ENCODE measurements at places on chromosomes 2 and 18.

- peak; percentile 67 for DNase-seq
Measured at GRCh38 chr18:48541026-48541746, 2.4 kb downstream of the CTIF start.

DNA sequence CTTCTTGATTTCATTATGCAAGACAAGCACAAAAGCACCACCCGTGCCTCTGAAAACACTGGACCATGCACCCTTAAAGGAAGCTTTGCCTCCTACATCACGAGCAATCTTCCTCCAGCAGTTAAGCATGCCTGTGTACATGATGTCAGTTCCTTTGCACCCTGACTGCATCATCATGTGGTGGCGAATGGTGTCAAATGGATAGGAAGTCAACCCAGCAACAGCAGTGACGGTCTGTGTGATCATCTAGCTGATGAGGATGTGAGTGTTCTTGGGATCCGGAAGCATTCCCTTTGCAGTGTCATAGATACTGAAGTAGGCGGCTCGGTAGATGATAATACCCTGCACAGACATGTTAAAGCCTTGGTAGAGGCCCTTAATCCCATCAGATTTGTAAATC is 240.7 kb upstream of the FAM98A start:
- no peak for DNase-seq

DNA sequence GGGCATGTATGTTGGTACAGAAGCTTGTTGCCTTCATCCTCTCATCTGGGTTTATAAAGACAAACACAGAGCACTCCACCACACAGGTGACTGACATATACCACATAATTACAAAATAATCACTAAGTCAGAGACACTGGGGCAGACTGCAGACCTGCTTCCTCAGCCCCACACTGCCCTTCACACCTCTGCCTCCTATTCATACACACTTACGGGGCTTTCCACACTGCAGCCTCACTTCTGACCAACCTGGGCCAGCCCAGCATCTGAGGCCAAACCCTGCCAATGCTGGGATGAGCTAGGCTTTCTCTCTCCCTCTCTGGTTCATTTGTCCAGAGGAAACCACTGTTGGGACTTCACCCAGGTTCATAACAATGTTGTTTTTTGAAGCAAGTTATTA is 4.5 kb downstream of the EMX1 start:
- no peak for DNase-seq

- peak; percentile 9 for DNase-seq
Measured at GRCh38 chr2:22281033-22281432, 1103.9 kb upstream of the KLHL29 start.

DNA sequence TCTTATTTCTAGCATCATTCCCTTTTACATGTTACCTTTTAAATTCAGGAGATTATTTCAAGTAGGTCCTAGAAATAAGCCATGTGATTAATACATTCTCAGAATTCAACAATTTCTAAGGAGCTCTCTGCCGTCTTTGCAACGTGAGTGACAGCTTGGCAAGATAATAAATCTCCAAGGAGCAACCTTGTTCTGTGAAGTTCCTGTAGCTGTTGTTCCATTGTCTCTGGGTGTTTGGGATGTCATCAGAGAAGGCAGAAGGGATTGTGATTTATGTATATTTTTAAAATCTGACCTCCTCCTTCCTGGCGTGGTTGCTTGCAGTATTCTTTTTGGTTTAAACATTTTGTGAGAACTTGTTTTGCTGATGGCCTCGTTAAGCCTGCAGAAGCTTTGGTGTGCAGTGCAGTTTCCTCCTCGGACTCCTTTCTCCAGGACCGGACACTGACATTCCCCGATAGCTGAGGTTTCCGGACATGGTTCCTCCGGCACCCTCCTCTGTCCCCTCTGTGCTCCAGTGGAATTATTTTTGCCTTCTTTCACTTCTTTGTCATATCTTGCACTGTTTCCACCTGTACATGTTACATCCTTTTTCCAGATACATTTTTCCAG is 33.7 kb downstream of the RAMP1 start:
- DNase-seq: no peak

DNA sequence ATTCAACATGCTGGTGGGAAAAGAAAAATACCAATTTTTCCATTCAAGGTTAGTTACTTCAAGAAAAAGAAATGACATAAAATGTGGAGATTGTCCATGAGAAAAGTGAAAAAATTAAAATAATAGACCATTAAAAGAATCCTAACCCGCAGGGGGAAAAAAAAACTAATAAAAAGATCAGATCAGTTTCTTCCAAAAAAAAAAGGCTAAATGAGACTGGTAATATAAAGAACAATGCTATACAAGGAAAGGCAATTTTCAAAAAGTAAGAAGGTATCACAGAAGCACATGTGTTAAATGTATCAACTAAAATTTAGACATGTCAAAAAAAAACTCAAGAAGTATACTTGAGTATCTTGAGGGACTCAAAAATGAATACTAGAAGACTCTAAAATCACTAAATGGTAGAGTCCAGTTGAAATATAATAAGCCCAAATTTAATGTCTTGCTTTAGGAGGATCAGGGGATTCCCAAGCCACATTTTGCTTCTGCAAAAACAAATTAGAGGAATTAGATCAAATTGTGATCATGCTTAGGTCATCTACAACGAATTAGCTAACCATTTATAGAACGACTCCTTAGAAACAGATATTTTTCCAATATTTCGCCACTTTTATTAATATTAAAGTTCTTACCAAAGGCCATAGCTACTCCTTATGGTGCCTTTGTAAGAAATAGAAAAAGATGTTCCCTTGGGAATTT is 35.8 kb upstream of the GLS start:
- DNase-seq: no peak

- DNase-seq: no peak
Measured at GRCh38 chr2:203908066-203908796, 28.3 kb upstream of the ICOS start.

GRCh38 chr2:29123617-29124349 is 8.6 kb downstream of the CLIP4 start:
- peak; percentile 93 for DNase-seq

DNA sequence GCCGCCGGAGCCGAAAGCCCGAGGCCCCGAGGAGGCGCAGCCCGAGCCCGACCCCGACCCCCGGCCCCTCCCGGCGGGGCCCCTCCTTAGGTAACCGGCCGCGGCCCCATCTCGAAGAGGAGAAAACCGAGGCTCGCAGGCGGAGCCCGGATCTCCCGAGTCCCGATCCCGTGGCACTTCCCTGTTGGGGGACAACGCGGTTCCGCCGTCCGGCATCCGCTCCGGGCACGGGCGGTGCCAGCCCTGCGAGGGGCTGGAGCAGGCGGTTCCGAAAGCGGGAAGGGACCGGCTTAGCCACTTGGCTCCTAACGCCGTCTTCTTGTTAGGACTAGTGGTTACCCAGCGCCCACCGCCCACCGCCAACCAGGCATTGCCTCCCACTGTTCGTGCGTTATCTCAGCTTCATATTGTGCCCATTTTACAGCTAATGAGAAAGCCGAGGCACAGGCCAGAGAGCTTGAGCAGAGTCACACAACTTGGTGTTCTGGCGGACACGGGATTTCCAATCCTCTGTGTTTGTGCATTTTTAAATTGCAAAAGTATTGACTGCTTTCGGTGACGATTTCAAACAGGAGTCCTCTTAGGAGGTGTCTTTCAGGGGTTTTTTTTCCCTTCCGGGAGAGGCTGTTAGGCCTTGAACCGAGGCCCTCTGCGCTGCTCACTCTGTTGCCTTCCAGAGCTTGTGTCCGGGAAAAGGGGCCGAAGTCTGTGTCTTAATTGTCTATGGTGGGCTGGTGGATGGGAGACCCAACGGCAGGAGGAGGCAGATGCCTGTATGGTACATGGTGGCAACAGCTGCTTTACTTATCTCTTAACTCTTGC is 562 bp downstream of the CENPA start:
- no peak for DNase-seq

DNA sequence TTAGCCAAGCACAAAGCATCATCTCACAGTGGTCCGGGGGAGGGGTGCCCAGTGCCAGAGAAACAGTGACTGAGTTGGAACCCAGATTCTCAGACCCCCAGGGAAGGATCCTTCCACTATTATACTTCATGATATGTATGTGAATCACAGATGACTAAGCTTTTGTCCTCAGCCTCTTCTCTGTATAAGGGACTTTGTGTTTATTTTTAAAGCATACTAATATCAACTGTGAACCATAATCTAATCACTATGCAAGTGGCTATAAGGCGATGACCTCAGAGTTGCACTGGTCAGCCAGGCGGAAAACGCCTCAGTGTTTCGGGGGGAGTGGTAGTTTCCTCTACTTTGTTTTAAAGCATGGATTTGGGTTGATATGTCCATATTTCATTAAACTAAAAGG is 160.4 kb upstream of the TMEM200C start:
- peak; percentile 91 for DNase-seq

GRCh38 chr2:48034295-48034694 is 128.0 kb upstream of the FBXO11 start:
- DNase-seq: no peak

GRCh38 chr18:57802213-57803102 is 657 bp downstream of the ATP8B1 start:
- no peak for DNase-seq

DNA sequence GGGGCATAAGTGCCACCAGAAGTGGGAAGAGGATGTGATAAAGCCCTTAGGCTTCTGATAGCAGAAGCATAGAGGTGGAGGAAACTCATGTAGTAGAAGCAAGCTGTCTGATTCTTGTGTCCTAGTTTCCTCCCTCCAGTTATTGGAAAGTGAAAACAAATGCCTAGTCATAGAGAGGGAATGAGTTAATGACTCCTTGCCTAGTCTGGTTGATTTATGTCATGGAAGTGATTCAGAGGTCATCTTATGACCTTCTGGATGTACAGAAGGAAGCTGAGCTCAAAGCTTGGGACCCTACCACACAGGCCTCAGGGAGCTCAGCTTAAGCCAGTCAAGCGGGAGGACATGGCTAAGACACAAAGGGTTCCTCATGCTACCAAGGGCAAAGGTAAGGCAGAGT is 232.2 kb downstream of the THSD7B start:
- DNase-seq: peak; percentile 6

DNA sequence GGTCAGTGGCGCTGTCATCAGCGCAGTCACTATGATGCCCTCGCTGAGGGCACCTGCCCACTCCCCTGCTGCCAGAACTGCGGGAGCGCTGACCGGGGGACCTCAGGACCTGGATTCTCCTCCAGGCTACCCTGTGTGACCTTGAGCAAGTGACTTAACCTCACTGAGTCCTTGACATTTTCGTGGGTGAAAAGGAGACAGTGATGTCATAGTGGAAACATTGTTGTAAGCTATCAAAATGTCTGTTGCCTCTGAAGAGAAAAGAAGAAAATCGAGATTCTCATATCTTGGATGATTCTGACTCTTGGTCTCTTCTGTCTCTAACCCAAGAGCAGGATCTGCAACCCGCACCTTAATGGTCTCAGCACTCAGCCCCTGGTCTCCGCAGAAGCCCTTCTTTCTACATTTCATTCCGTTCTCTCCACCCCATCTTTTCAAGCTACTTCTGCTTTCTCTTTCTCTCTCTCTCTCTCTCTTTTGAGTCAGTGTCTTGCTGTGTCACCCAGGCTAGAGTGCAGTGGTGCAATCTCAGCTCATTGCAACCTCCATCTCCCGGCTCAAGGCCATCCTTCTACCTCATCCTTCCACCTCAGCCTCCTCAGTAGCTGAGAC is 978 bp upstream of the TUBA4A start:
- DNase-seq: no peak

- DNase-seq: no peak
Measured at GRCh38 chr2:12623051-12623450, 93.7 kb upstream of the TRIB2 start.

DNA sequence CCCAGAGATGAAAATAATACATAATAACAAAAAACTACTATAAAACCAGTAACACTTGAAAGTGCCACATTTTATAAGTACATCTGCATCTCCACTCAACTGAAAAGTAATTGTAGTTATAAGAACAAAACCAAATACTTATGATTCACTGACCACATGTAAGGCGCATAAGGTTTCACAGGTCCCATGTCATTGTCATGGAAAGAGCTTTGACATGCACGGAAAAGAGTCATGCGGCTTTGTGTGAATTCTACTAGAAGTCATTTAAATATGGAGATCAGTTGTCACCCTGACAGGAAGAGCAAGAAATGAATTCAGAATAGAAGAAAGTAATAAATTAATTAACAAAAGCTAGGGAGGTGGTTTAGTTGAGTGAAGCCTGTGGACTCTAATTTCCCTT is 459.1 kb downstream of the CDH2 start:
- DNase-seq: no peak

- peak; percentile 73 for DNase-seq
Measured at GRCh38 chr18:21191596-21192307, 50.3 kb upstream of the GREB1L start.
